ENCODE measurements at places on chromosomes 13 and 19. TPM values are rescaled to one million over a fixed set of nuclear protein-coding genes. Genes with fewer than 3 reads are reported as not detected.

PSG7 gene
- total RNA-seq, result 0.52 TPM

AMH gene
- 1.7 TPM for total RNA-seq

TNFSF11 gene
- 0.62 TPM for total RNA-seq

RNASEH2B gene
- 17.6 TPM for total RNA-seq

RUBCNL gene
- 1.7 TPM for total RNA-seq

Data from suprapubic skin (tissue), 4 donors.